ENCODE measurements at places on chromosomes 13 and 19.

GRCh38 chr19:16457954-16458331 lies 13.8 kb downstream of the EPS15L1 start:
- no peak for DNase-seq

DNA sequence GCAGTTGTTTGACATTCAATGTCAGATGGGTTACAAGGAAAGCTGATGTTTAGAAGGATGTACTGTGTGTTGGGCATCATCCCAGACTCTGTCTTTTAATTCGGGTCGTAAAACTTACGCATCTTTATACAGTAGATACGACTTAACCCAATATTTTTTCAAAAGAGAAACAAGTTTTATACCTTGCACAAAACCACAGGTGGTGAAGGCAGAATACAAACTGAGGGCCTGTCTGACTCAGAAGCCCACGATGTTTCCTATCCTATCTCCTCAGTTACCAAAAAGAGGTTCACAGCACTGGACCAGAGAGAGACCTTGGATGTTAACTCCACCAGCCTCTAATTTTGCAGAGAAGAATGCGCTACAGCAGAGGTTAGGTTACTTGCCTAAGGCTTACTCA lies 477.0 kb downstream of the FOXO1 start:
- no peak for DNase-seq

DNA sequence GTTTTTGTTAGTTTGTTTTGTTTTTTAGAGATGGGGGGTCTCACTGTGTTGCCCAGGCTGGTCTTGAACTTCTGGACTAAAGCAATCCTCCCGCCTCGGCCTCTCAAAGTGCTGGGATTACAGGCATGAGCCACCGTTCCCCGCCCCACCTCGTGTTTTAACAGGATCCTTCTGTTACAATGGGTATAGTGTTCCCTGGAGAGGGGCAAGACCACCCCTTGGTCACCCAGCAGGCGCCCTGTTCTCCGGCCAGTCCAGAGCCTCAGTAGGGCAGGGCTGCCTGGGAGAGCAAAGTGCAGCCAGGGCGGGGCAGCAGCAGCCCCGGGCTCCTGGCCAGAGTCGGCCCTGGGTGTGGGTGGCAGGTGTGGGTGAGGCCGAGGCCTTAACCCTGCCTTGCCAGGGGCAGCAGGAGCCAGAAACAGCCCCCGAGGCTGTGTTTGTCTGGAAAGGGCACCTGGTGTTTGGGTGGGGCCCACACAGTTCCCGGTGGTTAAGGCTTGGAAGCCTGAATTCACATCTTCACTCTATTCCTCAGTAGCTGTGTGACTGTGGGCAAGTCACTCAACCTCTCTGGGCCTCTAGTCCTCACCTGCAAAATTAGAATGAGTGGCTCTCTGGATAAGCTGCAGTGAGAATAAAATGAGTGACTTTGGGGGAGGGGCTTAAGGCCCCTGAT lies 7.2 kb downstream of the VASP start:
- DNase-seq = no peak

DNA sequence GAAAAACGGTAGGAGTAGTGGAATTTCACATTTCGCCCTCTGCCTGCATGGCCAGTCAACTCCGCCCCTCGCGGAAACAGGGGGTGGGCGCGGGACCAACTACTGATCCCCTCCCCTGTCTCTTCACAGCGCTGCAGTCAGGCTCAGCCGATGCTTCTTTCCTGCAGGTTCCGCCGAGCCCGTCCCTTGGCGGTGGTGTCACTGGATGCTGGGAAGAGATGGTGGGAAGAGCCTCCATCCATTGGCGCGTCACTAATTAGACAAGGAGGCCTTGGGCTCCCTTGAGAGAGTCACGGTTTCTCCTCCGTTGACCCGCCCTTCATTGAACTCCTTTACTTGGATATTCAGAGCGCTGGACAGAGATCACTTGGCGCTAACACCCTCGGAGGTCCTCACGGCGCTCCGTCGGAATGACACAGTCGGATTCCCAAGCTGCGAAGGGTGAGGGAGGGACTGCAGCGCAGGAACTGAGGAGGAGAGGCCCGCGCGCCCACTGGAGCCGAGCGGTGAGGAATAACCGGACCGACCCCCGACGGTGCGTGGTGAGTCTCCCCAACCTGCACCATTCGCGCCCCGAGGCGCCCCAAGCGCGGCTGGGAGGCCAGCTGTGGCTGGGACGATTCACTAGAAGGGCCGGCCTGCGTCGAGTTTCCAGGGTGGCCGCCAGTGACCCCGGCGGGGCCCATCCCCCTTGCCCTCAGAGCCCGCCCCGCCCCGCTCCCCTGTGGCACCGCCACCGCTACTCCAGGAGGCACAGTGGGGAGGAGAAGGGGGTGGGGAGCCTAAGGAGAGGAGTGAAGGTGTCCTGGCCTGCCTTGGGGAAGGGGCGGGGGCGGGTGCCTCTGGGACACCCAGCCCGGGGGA lies 11.2 kb upstream of the CEACAM21 start:
- no peak for DNase-seq

- no peak for DNase-seq
These were observed 2.3 kb downstream of the DDX39A start for GRCh38 chr19:14416817-14417231.

All from NCI-H510A treated with DMSO at 0.1 percent for 48 hours (cell line).